ENCODE measurements at places on chromosomes 16 and 17.

- DNase-seq = no peak
These were observed 488 bp upstream of the SEBOX start for GRCh38 chr17:28365487-28365886.

GRCh38 chr16:85615014-85615851 is 2.1 kb downstream of the GSE1 start:
- peak; percentile 29 for DNase-seq

GRCh38 chr17:69227541-69227940 is 1.1 kb downstream of the ABCA10 start:
- no peak for DNase-seq

GRCh38 chr16:28011971-28012445 is 51.5 kb downstream of the GSG1L start:
- no peak for DNase-seq

DNA sequence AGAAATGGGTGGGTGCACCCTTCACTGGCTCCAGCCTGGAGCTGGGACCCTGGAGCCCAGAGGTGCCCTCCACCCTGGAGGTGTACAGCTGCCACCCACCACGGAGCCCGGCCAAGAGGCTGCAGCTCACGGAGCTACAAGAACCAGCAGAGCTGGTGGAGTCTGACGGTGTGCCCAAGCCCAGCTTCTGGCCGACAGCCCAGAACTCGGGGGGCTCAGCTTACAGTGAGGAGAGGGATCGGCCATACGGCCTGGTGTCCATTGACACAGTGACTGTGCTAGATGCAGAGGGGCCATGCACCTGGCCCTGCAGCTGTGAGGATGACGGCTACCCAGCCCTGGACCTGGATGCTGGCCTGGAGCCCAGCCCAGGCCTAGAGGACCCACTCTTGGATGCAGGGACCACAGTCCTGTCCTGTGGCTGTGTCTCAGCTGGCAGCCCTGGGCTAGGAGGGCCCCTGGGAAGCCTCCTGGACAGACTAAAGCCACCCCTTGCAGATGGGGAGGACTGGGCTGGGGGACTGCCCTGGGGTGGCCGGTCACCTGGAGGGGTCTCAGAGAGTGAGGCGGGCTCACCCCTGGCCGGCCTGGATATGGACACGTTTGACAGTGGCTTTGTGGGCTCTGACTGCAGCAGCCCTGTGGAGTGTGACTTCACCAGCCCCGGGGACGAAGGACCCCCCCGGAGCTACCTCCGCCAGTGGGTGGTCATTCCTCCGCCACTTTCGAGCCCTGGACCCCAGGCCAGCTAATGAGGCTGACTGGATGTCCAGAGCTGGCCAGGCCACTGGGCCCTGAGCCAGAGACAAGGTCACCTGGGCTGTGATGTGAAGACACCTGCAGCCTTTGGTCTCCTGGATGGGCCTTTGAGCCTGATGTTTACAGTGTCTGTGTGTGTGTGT is 46.8 kb downstream of the IL21R start:
- DNase-seq = no peak

- DNase-seq = peak; percentile 52
These were observed 16.2 kb upstream of the RMI2 start for GRCh38 chr16:11329071-11329491.

DNA sequence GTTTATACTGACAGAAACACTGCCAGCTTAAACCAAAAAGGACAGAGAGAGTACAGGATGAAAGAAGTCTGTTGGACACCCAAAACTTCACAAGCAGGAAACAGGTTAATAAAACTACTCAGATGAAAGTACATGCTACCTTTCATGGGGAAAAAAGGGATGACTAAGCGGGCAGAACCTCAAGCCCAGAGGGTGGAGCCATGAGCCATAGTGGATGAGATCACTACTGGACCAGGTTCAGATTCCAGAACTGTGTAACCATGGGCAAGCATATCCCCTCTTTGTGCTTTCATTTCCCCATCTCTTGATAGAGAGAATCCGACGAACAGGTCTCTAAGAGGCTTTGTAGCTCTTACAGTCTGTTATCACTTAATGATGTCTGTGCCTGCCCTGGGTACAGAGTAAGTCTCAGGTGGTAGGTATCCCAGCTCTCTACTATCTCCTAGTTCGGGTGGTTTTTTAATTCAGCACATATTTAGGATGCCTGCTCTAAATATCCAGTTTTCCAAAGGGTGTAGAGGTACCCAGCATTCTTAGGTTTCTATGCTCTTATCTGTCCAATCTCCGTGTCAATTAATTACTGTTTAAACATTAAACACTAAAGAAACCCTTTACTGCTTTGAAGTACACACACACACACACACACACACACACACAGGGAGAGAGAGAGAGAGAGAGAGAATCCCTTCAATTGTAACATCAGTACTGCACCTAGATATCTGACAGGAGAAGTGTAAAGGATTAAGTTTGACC is 206.7 kb downstream of the ZNF423 start:
- no peak for DNase-seq

DNA sequence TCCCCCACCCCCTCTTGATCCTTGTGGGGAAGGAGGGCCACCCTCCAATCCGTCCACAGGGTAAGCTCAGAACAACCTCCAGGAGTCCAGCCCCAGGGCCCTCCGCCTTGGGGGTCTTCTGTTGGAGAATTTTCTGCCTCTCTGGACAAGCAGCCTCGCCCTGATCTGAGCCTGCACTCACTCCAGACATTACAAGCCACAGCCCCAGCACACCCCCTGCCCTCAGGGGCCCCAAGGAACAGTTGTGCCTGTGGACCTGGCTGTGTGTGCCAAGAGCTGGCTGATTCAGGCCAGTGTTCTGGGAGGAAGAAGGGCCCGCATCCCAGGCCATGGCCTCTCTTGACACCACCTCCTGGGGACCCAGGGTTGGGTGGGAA is 477 bp upstream of the ARHGAP27 start:
- DNase-seq = no peak

DNA sequence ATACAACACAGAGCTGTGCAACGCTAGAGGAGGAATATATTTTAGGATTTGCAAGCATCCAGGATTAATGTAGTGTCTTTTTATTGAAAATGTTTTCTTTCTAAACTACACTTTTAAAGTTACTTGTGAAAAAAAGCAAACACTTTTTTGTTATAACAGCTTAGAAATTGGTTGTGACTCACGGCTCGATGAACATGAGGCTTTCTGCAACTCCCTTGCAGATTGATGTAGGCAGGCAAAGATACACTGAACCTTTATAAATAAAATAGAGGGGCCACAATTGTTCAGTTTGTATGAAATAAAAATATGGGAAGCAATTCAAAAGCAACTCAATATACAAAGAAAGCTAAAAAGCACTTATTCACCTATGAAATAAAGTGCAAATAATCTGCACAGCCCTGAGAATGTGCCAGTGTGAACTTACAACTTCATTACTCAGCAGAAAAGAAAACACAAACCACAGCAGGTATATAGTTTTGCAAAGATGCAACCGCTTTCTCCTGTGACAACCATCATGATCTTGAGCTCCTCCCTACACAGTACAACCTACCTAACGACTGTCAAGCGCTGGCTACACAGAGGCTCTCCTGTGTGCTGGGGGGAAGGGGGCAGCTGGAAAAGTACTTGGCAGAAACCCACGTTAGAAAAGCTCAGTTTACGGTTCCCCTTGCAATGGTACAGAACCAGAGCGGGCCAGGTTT is 948 bp downstream of the LUC7L start:
- DNase-seq = peak; percentile 28

- DNase-seq = no peak
These were observed 30.0 kb downstream of the SOX9 start for GRCh38 chr17:72150632-72151460.

GRCh38 chr17:19738073-19738449 is 10.0 kb downstream of the ALDH3A1 start:
- DNase-seq = no peak

DNA sequence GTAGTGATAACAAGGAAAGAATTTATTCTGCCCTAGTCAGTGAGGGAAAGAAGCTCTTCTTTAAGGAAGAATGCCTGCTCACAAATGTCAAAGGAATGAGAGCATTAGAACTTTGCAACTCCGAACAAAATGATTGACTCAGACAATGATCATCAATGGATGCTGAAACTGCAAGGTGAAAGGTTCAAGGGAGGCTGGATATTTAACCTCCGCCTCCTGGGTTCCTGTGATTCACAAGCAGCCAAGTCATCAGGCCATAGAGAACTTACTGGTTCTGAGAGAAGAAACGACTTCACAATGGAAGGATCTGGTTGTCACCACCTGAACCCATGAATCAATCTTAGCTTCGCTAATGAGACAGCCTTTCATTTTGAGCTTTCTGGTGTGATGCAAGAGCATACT is 16.0 kb upstream of the SCNN1B start:
- DNase-seq = no peak

GRCh38 chr17:32285746-32286517 is 20.3 kb downstream of the RHBDL3 start:
- DNase-seq = no peak

GRCh38 chr16:88971371-88972097 is 5.5 kb downstream of the CBFA2T3 start:
- no peak for DNase-seq

GRCh38 chr17:8832711-8833352 is 33.7 kb upstream of the MFSD6L start:
- DNase-seq = peak; percentile 52

DNA sequence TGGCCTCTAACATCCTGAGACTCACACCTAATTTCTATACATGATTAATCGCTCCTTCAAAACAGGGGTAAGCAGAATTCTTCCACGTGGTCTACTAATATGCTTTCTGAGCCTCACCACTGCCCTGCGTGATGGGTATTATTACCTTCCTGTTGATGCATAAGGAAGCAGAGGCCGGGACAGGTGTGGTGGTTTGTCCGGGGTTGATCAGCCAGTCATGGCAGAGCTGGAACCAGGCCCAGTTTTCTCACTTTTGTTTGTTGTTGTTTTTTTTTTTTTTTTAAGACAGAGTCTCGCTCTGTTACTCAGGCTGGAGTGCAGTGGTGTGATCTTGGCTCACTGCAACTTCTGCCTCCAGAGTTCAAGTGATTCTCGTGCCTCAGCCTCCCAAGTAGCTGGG is 31.2 kb downstream of the RNF135 start:
- no peak for DNase-seq

DNA sequence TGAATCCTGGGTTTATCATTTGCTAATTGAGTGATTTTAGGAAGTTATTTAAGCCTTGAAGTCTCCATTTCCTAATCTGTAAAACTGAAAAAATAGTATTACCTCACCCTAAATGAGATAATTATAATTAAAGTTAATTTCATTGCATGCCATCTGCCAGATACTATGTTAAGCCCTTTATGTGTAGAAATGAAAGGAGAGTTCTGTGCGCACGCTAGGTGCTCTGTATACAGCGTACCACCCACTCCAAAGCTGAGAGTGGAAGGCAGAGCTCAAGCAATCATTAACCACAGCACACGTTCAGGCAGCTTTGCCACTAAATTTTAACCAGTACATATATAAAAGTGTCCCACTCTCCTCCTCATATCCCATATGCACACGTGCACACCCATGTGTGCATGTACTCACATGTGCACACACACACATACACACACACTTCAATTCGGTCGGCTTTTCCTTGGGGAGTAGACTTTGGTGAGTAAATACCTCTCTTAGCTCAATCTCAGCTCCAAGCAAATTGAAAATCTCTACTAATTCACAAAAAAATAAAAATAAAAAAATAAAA is 204.8 kb downstream of the GRIN2A start:
- no peak for DNase-seq

GRCh38 chr16:83160287-83161020 is 533.7 kb downstream of the CDH13 start:
- DNase-seq = no peak

DNA sequence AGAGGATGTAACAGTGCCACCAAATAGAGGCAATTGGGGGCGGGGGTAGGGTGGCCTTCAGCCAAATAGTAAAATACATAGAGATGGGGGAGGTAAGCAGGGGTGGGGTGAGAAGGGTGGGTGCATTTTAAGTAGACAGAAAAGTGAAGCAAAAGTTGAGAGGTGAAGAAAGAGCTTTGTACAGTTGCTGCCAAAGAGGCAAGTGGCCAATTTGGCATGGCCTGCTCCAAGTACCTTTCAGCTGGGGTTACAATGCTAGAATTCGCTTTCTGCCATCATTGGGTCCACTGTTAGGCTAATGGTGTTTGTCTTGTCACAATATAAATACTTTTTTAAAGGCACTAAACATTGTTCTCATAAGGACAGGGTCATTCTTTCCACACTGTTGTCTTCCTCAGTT is 5.2 kb upstream of the TMEM97 start:
- DNase-seq = no peak

GRCh38 chr16:52783616-52784015 is 236.7 kb upstream of the TOX3 start:
- no peak for DNase-seq

GRCh38 chr16:53821487-53821886 is 117.5 kb downstream of the FTO start:
- DNase-seq = no peak

- DNase-seq = no peak
These were observed 48.5 kb downstream of the CEP95 start for GRCh38 chr17:64555281-64555680.

DNA sequence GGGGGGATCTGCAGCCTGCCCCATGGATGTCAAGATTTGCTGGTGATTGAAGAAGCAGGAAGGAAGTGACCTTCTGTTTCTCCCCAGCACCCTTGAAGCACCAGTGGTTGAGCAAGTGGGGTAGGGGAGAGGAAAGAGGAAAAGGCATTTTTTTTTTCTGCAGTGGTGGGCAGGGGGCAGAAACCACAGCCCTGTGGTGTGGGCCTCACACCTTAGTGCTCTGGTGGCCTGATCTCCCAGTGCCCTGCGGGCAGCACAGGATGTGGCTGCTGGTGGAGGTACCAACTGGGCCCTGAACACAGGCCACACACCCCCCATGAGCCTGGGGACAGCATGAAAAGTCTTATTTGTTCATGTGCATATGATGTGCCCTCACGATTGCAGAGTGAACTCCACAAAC is 7.1 kb downstream of the ITGAD start:
- peak; percentile 27 for DNase-seq

GRCh38 chr16:17585449-17586074 is 114.8 kb upstream of the XYLT1 start:
- DNase-seq = no peak

DNA sequence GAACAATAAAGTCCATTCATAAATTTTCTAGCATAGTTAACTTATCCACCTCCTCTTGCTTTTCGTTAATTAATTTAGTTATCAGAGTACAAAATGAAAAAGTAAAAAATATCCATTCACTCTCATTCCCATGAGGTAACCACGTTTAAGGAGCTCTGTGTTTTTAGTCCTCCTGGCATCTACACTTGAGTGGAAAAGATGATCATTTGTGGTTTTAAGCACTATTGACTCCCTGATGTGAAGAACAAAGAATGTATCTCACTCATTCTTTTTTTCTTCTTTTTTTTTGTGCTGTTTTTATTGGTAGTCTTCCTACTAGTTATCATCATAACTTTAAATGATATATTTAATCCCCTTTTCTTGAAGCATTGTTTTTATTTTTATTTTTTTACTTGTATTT is 26.1 kb downstream of the QPRT start:
- no peak for DNase-seq

GRCh38 chr17:76179496-76180467 is 38.7 kb upstream of the FOXJ1 start:
- peak; percentile 81 for DNase-seq

DNA sequence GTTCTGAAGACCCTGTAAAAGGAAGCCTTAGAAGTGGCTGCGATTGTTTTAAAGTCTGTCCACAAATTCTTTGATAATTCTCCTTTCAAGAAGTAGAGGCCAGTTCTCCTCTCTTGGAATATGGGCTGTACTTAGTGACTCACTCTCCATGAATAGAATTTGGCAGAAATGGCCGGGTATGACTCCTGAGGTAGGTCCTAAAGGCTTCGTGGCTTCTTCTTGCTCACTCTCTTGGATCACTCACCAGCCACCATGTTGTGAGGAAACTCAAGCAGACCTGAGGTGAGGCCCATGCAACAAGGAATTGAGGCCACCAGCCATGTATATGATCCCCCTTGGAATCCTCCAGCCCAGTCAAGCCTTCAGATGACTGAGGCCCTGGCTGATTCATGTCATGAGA is 75.8 kb downstream of the WWOX start:
- DNase-seq = no peak

Measured in activated CD4-positive, alpha-beta T cell treated with anti-CD3 and anti-CD28 coated beads, Interleukin-2, Interleukin-6, amounts not matched to agents 100 ng/mL and 50 ng/mL, durations not matched to agents 16 hours and 8 hours (primary cell).